ENCODE measurements at places on chromosomes 12 and 14.

GRCh38 chr14:92887157-92887556 is 35.8 kb upstream of the CHGA start:
- DNase-seq = no peak

GRCh38 chr14:85313560-85314207 is 216.3 kb upstream of the FLRT2 start:
- no peak for DNase-seq

GRCh38 chr12:120783197-120783596 is 57.6 kb downstream of the ACADS start:
- DNase-seq = no peak

DNA sequence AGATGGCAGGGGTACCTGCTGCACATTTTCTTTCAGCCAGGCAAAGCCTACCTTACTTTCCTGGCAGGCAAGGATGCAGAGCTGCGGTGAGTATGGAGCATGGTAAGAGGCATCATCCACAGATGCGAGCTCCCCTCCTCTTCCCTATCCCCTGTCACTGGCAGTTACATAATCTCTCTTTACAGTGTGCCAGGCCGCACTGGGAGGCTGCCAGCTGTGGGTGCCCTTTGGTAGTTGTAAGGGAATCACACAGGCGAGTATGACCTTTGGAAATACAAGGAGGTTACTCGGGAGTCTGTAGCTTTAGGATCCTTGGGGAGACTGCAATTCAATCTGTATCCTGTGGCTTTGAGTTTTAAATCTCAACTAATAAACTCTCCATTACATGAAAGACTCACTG is 132.5 kb downstream of the KTN1 start:
- no peak for DNase-seq

DNA sequence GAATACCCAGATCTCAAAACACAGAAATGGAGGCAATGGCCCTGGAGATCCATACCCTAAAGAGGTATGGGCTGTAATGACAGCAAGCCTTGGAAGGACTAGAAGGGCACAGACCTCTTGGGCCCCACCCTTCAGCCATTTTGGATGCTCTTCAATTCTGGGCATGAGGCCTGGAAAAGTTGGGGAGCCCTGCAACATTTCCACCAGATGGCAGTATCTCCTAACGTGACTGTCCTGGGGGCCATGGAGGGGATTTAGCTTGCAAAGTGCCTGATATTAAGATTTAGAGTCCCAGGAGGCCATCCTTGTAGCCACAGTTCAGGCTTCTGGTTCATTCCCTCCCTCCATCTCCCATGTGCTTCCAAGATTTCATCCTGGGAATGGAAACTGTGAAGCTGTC is 30.2 kb downstream of the KCNA5 start:
- no peak for DNase-seq

GRCh38 chr14:65471038-65471878 is 58.7 kb downstream of the FUT8 start:
- DNase-seq = no peak

DNA sequence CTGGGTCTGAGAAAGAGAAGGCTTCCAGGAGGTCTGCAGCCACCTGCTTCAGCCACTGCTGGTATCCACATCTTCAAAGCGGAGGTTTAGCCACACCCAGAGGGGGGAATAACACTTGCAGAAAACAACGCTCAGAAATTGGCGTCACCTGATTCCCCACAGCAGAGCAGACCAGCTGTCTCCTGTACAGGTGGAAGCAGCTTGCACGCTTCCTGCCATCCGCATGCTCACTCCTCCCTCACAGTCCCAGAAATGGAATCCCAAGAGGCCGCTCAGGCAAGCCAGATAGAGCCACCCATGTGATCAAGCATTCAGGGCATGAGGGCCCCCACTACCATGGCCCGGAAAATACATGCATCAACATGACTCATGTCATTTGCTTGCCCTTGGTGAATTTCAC is 112.2 kb upstream of the DIO3 start:
- DNase-seq = no peak

DNA sequence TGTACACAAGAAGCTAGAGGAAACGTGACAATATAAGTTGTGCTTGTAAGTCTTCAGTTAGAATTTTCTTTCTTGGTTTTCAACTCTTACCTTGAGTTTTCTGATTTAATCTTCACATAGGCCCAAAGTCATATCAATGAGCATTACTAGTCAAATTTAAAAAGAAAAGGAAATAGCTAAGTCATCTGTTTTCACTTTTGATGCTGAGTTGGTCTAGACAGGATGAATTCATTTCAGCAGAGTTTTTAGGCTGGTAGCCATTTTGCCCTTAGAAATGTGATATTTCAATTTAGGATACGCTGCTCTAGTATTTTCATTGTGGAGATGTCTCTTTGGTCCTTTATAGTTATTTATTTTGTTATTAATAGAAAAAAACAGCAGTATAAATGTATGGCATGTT is 44.6 kb upstream of the KRAS start:
- no peak for DNase-seq

GRCh38 chr12:52523824-52524223 is 3.6 kb upstream of the KRT5 start:
- no peak for DNase-seq

DNA sequence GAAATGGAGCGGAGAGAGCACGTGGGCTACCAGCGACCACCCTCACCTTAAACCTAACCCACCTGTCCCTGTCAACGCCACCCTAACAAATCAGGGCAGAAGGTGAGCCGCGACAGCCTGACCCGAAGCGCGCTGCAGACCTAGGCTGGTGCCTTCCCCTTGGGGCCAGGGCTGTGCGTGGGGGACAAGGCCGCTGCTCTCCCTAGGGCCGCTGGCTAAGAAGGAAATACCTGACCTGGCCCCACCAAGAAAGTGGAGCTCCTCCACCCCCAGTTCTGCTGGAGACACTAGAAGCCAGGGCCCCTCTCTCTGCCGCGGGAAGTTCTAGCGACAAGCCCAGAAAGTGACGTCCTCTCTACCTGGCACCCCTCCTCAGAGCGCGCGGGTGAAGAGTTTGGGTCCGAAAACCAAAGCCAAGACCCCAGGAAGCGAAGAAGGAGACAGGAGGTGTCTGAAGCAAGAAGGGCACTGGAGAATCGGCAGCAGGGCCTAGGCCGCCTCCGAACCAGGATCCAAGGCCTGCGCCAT is 7.5 kb downstream of the SIX1 start:
- DNase-seq = no peak

GRCh38 chr14:88476825-88477224 is 78.0 kb downstream of the PTPN21 start:
- no peak for DNase-seq

DNA sequence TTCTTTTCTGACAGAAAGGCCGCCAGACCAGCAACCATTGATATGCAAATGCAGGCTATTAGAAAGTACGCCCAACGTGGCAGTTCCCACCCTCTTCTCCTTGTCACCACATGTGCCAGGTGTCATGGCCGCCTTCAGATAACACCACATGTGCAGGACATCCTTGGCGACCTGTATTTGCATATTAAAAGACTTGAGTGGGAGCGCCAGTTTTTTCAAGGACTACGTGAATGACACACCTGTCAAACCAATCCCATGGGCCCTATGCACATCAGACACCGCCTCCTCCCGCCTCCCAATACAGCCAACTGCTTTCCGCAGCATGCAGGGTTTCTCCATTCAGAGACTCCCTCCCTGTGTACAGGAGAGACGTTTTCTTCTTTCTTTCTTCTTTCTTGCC is 318.6 kb upstream of the FAR2 start:
- DNase-seq = no peak

GRCh38 chr12:58051378-58051777 is 110.0 kb downstream of the ATP23 start:
- no peak for DNase-seq

- DNase-seq = peak; percentile 97
Observed at GRCh38 chr14:58298477-58299400, at the start of gene ARID4A. Gene ARID4A (plus strand): TSS chr14:58298555. CDS start chr14:58299855, 1,300 bp downstream.

DNA sequence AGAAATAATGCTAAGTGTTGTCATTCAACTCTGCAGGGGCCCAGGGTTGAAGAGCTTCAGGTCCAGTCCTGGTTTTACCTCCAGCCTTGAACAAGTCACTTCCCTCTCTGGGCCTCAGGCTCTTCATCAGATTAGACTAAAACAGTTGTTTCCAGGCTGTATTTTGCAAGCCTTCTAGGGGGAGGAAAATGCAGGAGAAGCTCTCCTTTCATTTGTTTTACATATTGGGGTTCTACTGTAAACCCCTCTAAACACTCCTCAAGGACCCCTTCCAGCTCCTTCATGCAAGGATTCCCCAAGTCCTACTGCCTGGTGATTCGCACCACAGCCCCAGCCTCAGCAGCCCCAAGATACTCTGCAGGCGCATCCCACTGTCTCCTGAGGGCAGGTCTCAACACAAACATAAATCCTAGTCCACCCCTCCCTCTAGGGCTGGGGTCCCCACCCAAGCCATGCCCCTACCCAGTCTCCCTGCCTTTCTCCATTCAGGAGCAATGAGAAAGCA is 2.7 kb downstream of the SDR9C7 start:
- DNase-seq = no peak

- no peak for DNase-seq
Observed at GRCh38 chr12:43969882-43970281, 134.0 kb downstream of the TMEM117 start.

GRCh38 chr12:76041406-76041805 is 9.8 kb upstream of the PHLDA1 start:
- no peak for DNase-seq

DNA sequence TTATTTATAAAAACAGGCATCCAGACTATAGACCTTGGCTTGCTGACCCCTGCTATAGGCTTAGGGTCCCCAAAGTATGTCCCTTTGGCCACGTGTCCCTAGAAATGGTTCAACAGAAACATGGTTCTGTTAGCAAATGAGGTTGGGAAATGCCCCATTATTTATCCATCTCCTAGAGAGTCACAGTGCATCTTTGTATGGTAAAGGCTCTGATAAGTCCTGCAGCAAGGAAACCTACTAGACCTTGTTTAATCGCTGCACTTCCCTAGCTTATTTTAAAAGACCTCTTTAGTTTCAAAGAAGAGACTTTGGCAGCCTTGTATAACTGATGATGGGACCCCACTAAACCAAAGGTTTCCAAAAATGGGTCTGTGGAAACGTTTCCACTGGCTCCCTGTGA is 471.5 kb downstream of the MED13L start:
- no peak for DNase-seq

DNA sequence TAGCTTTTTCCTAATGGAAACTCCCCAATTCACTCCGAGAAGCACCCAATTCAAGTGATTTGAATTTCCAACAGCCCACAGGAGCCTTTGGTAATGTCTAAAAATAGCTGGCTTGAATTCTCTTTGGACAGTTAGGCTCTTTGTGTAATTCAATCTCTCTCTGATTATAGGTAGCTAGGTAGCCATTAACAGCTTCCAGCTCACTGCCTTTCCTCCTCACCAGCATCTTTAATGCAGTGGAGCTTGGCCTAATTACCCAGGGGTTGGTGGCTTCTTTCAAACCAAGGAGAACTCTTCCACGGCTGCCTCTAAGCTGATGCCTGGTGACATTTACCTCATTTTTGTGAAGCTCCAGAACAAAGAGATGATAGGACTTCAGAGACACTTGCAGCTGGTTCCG is 86.4 kb downstream of the WSCD2 start:
- no peak for DNase-seq

DNA sequence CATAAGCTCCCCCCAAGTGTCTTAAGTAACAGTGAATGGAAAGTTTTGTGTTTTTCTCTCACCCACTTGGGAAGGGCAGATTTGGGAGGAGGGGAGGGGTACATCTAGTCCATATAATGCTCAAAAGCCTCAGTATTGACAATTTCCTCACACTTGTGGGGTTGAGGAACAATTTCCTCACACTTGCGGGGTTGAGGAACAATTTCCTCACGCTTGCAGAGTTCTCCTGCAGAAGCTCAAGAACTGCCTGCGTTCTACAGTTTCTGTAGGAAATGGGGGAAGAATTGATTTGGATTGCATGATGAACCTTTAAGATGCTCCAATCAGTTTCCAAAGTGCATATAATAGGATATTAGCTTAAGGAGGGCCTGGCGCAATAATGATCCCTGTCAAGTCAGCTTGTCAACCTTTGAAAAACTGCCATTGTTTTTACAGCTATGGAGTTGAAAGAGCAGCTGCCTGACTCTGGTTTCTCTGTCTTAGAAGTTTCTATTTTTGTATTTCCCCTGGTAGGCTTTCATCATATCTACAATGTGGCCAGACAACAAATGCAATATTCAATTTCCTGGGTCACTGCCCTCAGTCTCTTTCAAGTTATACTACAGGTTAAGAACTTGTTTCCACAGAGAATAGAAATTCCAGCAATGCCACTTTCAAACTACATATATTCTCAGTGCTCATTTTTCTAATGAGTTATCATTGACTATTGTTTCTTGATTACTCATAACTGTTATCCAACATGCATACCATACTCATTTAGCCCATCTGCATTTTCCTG is 66.5 kb downstream of the PLEKHG7 start:
- DNase-seq = no peak

GRCh38 chr12:88243982-88244381 is 101.9 kb downstream of the TMTC3 start:
- no peak for DNase-seq

GRCh38 chr14:65794674-65795279 is 382.2 kb downstream of the FUT8 start:
- no peak for DNase-seq

DNA sequence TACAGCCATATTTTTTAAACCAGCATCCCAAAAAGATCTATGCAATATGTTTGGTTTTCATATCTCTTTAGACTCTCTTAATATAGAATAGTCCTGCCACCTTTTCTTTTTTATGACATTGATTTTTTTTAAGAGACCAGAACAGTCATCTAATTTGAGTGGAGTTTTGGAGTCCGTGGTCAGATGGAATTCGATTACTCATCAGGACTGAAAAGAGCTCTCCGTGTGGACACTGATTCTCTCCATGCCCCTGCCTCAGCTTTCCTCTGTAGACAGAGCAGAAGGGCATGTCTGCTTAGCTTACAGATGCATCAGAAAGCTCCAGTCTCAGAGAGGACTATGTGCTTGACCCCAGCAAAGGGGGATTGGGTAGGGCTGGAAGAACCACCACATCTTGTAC is 27.8 kb downstream of the SMCO2 start:
- DNase-seq = no peak

GRCh38 chr14:34051966-34052657 is 101.2 kb upstream of the EGLN3 start:
- peak; percentile 61 for DNase-seq

DNA sequence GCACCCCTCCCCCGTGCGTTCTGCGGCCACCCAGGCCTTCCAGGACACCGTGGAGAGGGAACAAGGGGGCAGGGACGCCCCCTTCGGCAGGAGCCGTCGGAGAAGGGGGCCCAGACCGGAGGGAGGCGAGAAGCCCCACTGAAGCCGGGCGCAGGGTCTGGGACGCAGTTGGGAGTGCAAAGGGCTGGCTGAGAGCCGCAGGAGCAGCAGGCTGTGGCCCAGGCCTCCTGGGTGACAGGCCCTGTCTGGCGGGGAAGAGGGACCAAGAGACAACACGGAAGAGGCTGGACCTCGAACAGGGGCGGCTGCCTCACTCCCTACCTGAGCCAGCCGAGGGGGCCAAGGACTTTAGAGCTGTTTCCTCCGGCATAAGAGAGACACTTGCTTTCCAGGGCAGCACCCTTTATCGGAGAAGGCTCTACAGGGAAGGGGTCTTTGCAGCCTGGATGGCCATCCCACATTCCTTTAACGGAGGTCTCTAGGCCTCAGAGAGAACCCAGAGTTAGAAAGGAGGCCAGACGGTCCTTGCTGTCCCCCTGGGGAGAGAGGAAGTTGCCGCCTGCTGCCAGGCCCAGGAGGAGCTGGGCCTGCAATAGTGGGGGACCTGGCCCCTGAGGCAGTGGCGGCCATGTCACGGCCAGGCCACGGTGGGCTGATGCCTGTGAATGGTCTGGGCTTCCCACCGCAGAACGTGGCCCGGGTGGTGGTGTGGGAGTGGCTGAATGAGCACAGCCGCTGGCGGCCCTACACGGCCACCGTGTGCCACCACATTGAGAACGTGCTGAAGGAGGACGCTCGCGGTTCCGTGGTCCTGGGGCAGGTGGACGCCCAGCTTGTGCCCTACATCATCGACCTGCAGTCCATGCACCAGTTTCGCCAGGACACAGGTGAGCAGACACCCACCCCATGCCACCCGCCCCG is 1.3 kb downstream of the DTX1 start:
- no peak for DNase-seq

Data from left colon (tissue), 2 donors.